ENCODE measurements at places on chromosomes 5 and 9. TPM values are rescaled to one million over a fixed set of nuclear protein-coding genes. Genes with fewer than 3 reads are reported as not detected.
A peak's percentile ranks its signal among the peaks of the same experiment; 100 is the strongest.

GRCh38 chr9:114428466-114428865 lies 40.7 kb upstream of the AKNA start:
- H3K27ac ChIP-seq: no peak overlapping the region
- H3K4me3 ChIP-seq: no peak overlapping the region
- H3K36me3 ChIP-seq: no peaks in the 10 kb centered on the region

DNA sequence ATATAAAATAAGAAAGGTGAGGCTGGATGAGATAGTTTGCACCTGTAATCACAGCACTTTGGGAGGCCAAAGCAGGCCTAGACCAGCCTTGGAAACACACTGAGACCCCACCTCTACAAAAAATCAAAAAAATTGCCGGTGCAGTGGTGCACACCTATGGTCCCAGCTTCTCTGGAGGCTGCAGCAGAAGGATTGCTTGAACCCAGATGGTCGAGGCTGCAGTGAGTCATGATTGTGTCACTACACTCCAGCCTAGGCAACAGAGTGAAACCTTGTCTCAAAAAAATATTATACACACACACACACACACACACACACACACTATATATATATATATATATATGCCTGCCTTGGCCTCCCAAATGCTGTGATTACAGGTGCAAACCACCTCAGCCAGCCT lies 1.3 kb downstream of the SLC35D2 start:
- H3K27ac ChIP-seq: no peak overlapping the region
- no peaks in the 10 kb centered on the region for H3K36me3 ChIP-seq
- peaks cover 16% of the 10 kb centered on the region for H3K4me1 ChIP-seq
- no peak overlapping the region for H3K4me3 ChIP-seq

DNA sequence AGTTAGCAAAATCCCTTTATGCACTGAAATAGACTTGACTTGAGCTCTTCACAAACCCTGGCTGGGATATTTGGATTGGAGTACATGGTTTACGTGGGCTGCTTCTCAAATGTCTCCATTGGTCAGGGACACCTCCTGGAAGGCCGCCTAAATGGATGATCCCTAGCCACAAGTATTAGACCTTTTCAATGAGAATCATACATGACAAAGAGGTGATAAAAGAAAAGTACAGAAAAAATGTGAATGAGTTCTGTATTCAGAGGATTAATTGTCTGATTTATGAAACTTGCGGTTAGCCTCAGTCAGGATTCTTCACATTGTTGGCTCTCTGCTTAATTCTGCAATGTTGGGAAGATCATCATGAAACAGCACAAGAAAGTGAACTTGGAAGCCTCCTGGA lies 752.8 kb upstream of the ADAMTS16 start:
- H3K4me1 ChIP-seq: no peaks in the 10 kb centered on the region
- no peaks in the 10 kb centered on the region for H3K27me3 ChIP-seq
- H3K36me3 ChIP-seq: no peaks in the 10 kb centered on the region
- no peak overlapping the region for H3K27ac ChIP-seq

DNA sequence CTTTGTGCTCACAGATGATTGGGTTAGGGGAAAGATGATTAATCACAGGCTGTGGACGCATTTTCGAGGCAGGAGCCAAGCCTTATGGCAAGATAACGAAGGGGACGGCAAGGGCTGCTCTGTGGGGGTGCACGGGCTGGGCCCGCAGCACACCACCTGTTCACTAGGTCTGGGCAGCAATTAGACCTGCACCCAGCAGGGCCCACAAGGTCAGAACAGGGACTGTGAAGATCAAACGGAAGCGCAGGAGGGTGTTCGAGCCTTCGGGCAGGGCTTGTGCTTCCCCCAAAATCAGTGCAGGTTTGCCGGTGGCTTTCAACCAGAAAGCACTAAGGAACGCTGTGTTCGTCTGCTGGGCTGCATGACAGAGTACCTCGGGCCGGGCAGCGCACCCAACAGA lies 73.7 kb downstream of the UBE2QL1 start:
- H3K27ac ChIP-seq: no peak overlapping the region
- H3K4me1 ChIP-seq: no peaks in the 10 kb centered on the region
- no peak for DNase-seq

MARCOL gene
- total RNA-seq: not detected

DNA sequence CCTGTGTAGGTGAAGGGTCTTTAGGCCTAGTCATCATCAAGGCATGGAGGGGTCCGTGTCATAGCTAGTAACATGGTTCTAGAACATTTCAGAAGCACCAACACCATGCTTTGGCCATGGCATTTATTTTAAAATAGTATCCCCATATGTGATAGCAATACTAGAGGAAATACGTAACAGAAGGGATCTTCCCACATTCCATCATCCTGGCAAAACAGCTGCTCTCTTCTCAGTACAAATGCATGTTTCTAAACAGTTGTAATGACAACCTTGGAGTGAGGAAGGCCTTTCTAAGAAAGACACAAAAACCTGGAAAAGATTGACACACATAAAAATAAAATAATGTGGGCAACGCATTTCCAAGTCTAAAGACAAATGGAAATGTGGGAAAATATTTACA lies 97.6 kb downstream of the GADD45G start:
- H3K4me1 ChIP-seq: peaks cover 15% of the 10 kb centered on the region
- no peak overlapping the region for H3K27ac ChIP-seq
- H3K27me3 ChIP-seq: no peaks in the 10 kb centered on the region
- H3K36me3 ChIP-seq: no peaks in the 10 kb centered on the region
- H3K4me3 ChIP-seq: no peak overlapping the region

DNA sequence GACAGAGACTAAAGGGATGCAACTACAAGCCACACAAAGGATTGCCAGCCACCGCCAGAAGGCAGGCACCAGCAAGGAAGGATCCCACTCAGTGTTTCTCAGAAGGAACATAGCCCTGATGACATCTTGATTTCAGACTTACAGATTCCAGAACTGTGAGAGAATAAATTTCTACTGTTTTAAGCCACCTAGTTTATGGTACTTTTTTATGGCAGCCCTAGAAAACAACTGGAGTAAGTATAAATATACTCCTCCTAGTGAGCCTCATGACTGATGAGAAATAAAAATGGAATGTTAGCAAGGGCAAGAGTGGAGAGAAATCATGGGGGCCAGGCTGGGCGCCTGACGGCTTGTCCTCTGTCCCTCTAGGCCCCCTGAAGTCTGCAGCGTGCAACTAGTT lies 307.3 kb downstream of the PIK3R1 start:
- no peak overlapping the region for H3K27ac ChIP-seq
- no peaks in the 10 kb centered on the region for H3K36me3 ChIP-seq
- no peaks in the 10 kb centered on the region for H3K4me1 ChIP-seq
- no peaks in the 10 kb centered on the region for H3K27me3 ChIP-seq
- no peak overlapping the region for H3K4me3 ChIP-seq

DNA sequence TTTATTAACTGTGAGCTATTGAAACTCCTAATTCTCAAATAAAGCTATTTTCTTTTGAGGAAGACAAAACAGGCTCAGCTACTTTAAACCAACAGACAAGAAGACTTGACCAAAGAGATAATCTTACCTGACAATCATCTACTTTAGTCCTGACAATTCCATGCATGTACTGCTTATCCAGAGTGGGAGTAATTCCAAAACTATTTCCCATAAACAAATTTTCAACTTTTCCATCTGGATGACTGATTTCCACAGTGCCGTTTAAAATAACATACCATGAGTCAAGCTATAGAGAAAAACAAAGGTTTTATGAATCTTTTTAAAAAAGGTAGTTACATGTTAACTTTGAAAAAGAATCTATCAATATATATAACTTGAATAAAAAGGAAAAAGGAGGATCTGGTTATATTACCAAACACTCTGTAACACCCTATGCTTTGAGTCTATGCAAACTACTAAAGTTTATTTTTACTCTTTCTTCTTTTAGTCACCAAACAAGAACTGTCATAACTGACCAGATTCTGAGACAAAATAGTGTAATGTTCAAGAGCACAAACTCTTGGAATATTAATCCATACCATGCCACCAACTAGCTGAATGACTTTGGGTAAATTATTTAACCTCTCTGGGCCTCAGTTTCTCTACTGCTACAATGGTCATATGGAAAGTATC lies 129.7 kb downstream of the RAPGEF6 start:
- no peaks in the 10 kb centered on the region for H3K27me3 ChIP-seq
- DNase-seq: no peak
- peaks cover 53% of the 10 kb centered on the region for H3K36me3 ChIP-seq
- H3K4me1 ChIP-seq: no peaks in the 10 kb centered on the region
- H3K4me3 ChIP-seq: no peak overlapping the region

DNA sequence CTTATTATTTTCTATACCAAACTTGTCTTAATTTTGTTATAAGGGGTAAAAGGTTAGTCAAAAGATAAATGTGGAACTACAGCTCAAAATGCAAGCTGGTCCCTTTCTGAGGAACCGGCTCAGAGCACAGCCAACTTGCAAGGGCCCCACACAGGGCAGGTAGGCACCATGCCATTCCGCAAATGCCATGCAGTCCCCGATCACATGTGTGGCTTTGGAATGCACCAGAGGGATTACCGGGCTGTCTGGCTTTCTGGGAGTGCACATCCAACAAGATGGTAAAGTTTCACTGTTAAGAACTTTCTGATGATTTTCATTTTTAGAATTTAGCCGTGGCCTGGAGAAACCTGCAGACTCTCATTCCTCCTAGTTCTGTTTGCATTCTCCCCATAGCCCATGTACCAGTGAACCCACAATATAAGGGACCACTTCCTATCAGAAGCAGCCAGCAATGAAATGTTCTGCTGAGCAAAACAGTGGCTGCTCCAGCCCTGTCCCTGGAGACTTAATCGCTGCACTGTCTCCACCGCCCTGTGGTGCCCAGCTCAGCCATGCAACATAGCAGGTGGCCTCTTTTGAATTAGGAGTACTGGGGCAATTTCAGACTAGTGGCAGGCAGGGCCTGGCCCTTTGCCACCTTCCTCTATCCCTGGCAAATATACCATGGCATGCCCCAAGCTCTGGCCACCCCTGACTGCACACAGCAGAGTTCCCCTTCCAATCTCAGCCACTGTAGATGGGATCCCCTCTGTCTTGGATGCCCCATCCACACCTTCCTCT lies 11.4 kb downstream of the SHB start:
- H3K4me1 ChIP-seq: no peaks in the 10 kb centered on the region
- DNase-seq: no peak
- no peaks in the 10 kb centered on the region for H3K36me3 ChIP-seq
- no peak overlapping the region for H3K4me3 ChIP-seq
- no peaks in the 10 kb centered on the region for H3K27me3 ChIP-seq

GRCh38 chr9:6703898-6704639 lies 53.7 kb upstream of the KDM4C start:
- H3K27ac ChIP-seq: peak overlapping the region; percentile 93
- H3K36me3 ChIP-seq: no peaks in the 10 kb centered on the region
- no peaks in the 10 kb centered on the region for H3K27me3 ChIP-seq
- peak overlapping the region; percentile 92 for H3K4me3 ChIP-seq
- peaks cover 5% of the 10 kb centered on the region for H3K4me1 ChIP-seq
- DNase-seq: peak; percentile 78

GRCh38 chr5:56123531-56124243 lies 109.4 kb downstream of the ANKRD55 start:
- no peak for DNase-seq
- H3K4me1 ChIP-seq: peaks cover 35% of the 10 kb centered on the region
- H3K27ac ChIP-seq: no peak overlapping the region
- H3K4me3 ChIP-seq: no peak overlapping the region

- DNase-seq: no peak
- no peak overlapping the region for H3K27ac ChIP-seq
- H3K4me3 ChIP-seq: no peak overlapping the region
- no peaks in the 10 kb centered on the region for H3K36me3 ChIP-seq
- H3K4me1 ChIP-seq: peaks cover 77% of the 10 kb centered on the region
Measured at GRCh38 chr5:139574641-139575312, 13.6 kb downstream of the UBE2D2 start.

RFX3 gene
- total RNA-seq: 14.6 TPM

- no peak overlapping the region for H3K4me3 ChIP-seq
- H3K27me3 ChIP-seq: no peaks in the 10 kb centered on the region
- no peak for DNase-seq
Measured at GRCh38 chr9:69380301-69380700, 55.3 kb downstream of the ENTREP1 start.

FAF2 gene
- total RNA-seq: 45.1 TPM

GRCh38 chr9:107587191-107587963 lies 97.8 kb upstream of the KLF4 start:
- no peaks in the 10 kb centered on the region for H3K27me3 ChIP-seq
- no peaks in the 10 kb centered on the region for H3K4me1 ChIP-seq
- no peaks in the 10 kb centered on the region for H3K36me3 ChIP-seq
- H3K4me3 ChIP-seq: no peak overlapping the region
- no peak for DNase-seq
- H3K27ac ChIP-seq: no peak overlapping the region

- no peak for DNase-seq
- H3K27me3 ChIP-seq: no peaks in the 10 kb centered on the region
- no peaks in the 10 kb centered on the region for H3K36me3 ChIP-seq
Measured at GRCh38 chr5:153619771-153620170, 129.3 kb downstream of the GRIA1 start.

All from CD8-positive, alpha-beta memory T cell (primary cell).